Calu3 (cell line): ENCODE measurements at places on chromosomes 6 and 20.

GRCh38 chr20:51350941-51351631 is 191.4 kb downstream of the NFATC2 start:
- DNase-seq, result no peak

- no peak for DNase-seq
Observed at GRCh38 chr6:45681860-45682511, 304.3 kb upstream of the SUPT3H start.

DNA sequence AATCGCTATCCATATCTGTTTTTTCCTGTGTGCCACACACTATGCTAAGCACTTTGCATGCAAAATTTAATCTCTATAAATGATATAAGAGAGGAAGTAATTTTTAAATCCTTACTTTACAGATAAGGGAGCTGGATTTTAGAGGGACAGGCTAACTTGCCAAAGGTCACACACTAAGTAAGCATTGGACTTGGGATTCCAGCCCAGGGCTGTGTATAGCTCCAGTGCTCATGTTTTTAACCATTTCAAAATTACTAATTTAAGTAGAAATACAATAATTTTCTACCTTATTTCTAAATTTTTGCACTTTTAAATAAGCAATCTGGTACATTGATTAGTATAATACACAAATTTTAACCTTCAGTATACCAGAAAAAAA is 144.6 kb downstream of the UST start:
- DNase-seq, result no peak

GRCh38 chr6:55773620-55774216 is 101.7 kb downstream of the BMP5 start:
- DNase-seq, result no peak

DNA sequence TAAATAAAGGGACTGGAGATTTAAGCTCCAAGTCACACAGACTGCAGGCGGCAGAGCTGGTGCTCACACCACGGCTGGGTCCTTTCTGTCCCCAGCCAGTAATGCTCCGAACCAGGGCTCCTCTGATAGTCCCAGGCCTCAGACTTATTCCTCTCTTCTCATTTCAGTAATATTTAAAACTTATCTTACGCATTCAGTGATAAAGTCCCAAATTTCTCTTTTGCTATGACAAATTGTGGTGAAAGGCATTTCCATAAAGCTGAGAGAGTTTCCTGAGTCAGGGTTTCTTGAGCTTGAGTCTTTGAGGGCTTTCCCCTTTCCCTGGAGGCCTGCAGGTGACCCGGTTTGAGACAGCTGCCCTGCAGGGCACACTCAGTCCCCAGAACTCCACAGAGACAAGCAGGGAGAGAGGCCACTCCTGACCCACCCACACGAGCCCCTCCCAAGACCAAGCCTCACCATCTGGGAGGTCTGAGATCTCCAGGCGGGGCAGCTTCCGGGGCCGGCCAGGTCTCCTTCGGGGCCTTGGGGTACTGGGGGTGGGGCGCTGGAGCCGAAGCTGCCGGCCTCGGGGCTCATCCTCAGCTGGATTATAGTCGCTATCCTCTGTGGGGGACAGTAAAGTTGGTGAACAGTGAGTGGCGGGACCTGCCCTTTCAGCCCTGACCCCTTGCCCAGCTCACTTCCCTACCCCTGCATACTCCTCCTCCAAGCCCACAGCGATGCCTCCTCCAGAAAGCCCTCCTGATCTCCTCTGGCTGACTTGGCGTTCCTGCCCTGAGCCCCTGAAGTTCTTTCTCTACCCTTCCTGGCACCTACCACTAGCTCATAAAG is 6.6 kb downstream of the ZNF335 start:
- DNase-seq, result no peak

DNA sequence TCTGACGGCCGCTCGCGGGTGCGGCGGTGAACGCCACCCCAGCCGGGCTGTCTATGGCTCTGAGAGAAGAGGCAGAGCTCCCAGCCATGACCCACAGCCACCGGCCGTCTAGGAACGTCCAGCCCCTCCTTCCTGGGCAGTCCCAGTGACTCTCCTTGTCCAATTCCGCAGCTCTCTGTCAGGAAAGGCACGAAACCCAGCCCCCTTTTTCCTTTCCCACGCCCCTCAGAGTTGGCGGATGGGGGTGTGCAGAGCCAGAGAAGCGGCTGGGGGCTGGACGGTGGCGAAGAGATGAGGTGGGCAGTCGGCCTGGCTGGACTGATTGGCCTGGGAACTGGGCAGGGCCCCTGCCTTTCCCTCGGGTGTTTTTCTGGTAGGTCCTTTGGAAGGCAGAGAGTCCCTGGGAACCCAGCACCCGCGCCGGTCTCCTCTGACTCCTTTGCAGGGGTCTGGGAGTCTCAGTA is 1.5 kb downstream of the EBF4 start:
- no peak for DNase-seq

DNA sequence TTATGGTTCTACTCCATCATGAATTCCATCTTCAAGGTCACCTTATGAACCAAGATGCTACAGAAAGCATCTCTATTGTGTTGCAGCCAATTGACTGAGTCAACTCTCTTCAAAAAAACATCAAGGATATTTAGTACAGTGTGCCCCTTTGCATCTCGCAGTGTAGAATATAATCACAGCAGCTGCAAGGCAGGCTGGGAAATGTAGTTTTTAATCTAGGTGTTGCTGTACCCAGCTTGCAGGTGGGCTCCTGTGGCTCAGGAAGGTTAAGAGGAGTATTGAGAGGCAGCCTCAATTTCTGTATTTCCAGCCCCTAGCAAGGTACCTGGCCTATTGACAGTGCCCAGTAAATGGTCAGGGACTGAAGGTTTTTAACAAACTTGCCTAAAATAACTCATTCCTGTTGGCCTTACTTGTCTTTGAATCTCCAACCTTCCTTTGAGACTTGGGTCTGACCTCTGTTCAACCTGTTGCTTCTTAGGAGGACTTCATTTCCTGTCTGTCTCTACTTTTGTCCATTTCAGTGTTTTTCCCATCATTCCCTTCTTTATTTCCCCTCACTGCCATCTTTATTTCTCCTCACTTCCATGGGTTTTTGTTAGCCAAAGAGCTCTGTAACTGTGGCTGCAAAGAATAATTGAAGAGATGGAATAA is 150.5 kb downstream of the DNAH8 start:
- DNase-seq, result no peak

DNA sequence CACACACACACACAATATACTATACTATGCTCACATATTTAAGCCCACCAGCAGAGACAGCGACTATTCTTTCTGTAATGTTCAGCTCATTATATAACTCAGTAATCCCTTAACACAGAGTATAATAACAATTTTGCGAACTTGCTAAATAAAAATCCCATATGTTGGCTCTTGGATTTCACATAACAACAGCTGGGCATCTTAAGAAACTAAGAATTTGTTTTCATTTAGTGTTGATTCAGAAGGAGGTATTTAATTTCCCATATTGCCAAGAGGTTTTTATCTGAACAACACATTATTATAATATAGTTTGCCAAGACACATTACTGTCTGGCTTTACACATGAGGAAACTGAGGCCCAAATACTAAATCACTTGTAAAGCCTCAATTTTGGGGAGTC is 7.4 kb downstream of the ECT2L start:
- DNase-seq, result no peak

DNA sequence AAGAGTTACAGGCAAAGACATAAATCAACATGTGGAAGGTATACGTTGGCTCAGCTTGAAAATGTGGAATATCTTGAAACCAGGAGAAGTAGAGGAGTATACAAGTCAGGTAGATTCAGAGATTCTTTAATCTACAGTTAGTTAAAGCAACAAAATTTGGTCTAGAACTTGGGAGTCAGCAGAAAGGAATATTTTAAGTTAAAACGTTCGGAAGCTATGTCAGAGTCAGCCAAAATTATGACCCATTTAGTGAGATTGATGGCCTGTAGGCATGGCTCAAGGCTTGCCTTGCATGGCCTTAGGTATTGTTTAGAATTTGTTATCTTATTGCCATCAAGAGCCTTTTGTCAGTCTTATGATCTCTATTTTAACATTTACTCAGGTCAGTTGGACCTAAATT is 94.1 kb upstream of the TMEM181 start:
- DNase-seq, result no peak

GRCh38 chr6:11944111-11944510 is 68.0 kb upstream of the HIVEP1 start:
- no peak for DNase-seq

DNA sequence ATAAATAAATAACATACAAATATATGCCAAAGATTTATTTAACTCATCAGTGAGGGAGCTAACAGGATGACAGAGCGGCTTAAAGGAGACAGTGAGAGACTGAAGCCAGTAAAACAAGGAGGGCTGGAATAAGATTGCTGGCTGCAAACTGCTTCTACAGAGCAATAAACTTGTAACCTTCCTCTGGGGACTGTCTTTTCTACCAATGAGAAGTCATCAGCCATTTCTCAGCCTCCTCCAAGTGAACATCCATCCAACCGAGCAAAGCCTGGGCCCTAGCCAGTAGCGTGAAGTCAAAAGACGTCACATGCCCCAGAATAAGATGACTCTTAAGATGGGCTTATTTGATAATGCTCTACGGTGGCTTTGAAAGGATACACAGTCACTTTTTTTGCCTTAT is 42.5 kb downstream of the CPXM1 start:
- no peak for DNase-seq

GRCh38 chr20:57795977-57796560 is 86.3 kb upstream of the PMEPA1 start:
- DNase-seq, result no peak

DNA sequence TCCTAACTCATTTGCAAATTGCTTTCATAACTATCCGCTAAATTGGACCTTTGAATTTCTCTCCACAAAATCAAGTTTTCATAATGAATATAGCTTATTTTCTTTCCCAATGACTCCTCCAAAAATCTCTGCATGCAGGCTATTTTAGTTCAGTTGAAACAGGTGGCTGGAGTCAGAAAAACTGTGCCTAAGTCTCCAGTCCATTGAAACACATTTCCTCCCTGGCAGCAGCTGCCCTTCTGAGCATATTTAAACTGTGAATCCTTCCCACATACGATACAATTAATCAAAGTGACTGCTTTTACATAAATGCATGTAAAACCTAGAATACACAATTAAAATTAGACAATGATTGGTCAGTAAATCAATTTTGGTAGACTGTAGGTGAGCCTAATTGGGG is 344.6 kb upstream of the MARCKS start:
- DNase-seq, result no peak

GRCh38 chr6:121780325-121781321 is 345.2 kb downstream of the GJA1 start:
- DNase-seq, result no peak

GRCh38 chr6:40599555-40599954 is 12.4 kb upstream of the LRFN2 start:
- no peak for DNase-seq

- no peak for DNase-seq
Observed at GRCh38 chr6:112007805-112008204, 46.1 kb upstream of the CCN6 start.

DNA sequence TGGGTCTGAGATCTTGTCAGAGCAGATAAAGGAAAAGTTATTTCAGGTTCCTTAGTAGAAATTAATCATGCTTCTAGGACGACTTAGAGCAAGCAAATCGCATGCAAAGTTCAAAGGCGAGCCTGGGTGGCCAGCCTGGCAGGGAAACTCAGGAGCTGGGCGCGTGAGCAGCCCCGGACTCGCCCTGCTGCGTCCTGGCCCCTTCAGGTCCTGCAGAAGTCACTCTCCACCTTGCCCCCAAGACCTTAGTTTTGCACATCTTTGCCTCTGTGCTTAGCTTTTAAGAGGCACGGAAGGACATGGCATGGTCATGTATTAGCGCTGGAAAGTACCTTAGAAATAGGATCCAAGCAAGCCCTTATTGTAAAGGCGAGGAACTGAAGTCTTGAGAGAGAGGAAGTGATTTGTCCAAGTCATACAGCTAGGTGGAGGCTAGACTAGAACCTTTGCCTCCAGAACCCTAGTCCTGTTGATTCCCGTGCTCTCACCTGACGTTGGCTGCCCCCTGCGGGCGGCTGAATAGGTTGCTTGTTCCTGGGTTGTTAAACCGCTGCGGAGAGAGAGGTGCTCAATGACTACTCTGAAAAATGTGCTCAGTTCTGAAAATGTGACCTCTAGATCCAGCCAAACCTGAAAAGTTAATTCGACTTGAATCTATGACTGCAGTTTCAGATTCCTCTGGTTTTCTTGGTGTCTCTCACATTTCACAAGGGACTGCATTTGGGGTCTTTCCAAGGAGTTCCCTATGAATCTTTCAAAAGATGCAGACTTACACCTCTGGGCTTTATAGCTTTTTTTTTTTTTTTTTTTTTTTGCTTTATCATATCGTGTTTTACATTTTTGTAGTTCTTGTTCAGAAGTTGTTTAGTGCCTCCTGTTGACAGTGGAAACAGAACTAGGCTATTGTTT is 2.7 kb downstream of the MYB start:
- DNase-seq, result peak; percentile 60

GRCh38 chr6:5305968-5306626 is 44.8 kb downstream of the FARS2 start:
- DNase-seq, result no peak

DNA sequence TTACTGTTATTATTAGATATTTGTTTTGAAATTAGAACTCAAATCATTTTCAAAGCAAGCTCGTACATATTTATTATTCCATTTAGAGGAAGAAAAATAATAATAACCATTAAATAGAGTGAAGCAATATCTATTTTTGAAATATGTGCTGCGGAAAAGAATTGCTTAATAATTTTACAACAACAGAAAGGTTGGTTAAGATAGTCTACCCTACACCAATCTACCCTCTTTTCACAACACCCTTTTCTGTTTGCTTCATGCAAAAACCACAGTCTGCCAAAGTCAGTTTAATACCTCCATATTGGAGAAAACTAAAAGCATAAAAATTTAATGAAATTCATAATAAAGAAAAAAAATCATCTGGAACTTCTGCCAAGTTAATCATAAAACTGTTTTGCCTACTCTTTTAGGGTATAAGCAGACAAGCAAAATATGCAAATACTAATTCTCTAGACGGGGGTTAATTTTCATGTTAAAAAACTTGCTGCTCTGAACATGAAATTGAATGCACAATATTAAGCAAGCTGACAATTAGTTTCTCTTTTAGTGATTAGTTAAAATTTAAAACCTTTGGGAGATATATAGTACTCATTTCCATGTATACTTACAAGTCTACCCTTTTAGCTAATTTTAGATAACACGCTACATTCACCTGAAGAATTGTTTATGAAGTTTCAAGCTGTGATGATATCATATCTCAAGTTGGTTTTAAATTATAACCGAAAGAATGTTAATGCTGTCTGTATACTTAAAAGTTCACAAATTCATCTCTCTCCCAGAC is 100.2 kb downstream of the AHI1 start:
- no peak for DNase-seq

DNA sequence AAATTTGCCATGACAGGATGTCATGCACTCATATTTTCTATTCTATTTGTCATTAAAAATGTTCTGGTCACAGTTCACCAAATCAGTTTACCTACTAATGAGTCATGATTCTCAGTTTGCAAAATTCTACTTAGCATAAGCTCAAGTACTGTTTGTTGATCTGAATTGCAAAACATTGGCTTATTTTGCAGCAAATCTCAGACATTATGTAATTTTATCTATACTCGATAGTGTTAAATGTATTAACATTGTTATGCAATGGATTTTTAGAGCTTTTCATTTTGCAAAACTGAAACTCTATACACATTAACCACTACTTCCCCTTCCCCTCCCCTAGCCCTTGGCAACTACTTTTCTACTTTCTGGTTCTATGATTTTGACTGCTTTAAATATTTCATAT is 213.8 kb upstream of the ZFP64 start:
- DNase-seq, result no peak
